ENCODE measurements at places on chromosomes 6 and 20. TPM values are rescaled to one million over a fixed set of nuclear protein-coding genes. Genes with fewer than 3 reads are reported as not detected.

DNA sequence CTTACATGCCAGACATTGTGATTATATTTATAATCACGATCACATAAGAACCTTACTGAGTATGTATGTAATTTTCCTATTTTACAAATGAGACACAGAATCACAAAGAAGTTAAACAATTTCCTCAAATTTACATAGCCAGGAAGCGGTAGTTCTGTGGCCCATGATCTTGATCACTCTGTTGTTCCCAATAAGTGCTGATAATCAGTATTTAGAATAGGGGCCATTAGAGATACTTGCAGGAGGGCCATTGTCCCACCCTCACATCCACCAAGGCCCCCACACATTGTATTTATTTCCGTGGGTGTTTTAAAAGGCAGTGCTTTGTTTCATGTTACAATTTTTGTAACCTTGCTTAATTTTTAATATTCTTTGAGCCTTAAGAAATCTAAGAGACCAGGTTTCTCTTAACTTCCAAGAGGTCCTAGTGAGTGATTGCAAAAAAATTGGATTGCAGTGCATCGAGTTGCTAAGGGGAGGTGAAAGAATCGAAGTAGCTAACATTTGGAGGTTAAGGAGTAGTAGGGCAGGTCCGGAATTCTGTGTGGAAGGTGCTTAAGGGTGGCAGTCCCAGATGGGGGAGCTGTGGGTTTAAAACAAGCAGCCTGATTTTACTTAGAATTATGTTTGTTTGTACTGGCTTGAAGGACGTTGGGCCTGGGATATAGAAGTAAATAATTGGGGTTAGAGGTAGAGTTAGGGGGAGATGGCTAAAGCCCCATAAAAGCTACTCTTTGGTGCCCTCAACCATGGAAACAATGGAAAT, 339.4 kb downstream of the CDKAL1 start:
- no peak for DNase-seq

- peak; percentile 73 for DNase-seq
These were observed 92.9 kb upstream of the SHLD1 start for GRCh38 chr20:5657190-5657875.

DNA sequence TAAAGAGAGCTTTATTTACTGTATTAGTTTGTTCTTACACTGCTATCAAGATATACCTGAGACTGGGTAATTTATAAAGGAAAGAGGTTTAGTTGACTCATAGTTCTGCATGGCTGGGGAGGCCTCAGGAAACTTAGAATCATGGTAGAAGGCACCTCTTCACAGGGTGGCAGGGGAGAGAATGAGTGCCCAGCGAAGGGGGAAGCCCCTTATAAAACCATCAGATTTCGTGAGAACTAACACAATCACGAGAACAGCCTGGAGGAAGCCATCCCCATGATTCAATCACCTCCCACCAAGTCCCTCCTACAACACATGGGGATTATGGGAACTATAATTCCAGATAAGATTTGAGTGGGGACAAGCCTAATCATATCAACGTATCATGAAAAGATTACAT, 27.2 kb downstream of the ARID1B start:
- DNase-seq = no peak

GRCh38 chr6:34658605-34659265, 37.8 kb downstream of the ILRUN start:
- DNase-seq = no peak

DNA sequence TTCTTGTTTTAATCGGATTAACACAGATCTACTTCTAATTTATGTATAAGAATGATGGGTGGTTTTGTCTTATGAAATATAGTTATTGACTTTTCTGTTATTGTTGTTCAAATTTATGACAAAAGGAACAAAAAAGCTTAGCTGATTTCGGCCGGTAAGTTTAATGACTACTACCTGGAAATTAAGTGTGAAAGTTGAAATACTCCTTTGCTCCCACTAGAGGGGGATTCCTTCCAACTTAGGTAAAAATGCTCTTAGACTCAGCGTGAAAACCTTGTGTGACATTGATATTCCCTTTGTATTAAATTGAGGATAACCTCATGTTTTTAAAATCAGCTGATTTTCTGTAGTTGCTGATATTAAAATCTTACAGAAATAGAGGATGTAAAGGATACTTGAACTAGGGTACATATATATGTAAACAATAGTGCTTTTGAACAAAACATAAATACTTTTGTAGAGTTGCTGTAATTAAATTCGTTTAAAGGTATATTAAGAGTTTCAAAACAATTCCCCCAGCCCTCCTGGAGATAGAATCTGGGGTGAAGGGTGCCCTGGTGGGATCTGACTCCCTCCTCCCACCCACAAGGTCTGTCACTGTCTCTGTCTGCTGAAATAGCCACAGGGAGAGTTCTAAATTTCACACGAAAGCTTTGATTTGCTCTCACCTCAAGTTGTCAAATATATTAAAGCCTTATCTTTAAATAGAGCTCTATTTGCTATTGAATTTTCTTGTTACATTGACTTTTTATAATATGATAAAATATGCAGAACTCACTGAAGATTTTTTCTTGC, 257.5 kb downstream of the ARID1B start:
- no peak for DNase-seq

- no peak for DNase-seq
These were observed 3.2 kb downstream of the SESN1 start for GRCh38 chr6:109091314-109092024.

DNA sequence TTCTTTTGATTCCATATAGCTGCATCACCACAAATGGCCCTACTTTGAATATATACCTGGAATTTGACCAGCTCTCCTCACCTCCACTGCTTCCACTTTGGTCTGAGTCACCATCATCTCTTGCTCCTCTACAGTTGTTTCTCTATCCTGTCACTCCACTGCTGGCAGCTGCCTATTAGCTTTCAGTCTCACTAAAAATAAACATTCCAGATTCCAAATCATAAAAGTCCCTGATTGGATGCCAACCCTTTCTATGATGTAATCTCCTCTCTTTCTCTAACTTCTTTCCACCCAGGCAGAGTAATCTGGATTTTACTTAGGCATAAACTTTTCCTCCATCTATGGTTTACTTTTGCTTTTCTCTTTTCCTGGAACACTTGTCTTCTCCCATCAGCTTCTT, 49.1 kb downstream of the RFPL4B start:
- DNase-seq = no peak

GRCh38 chr20:58177799-58178198, 50.7 kb downstream of the ANKRD60 start:
- DNase-seq = no peak

The HSPA1L gene
- polyA plus RNA-seq = 0.99 TPM

The SLC35B2 gene
- polyA plus RNA-seq = 104 TPM

The SLC17A9 gene
- 14.4 TPM for polyA plus RNA-seq
